Stimulated activated CD8-positive, alpha-beta memory T cell treated with anti-CD3 and anti-CD28 coated beads, Interleukin-15, amount 100 ng/mL, for 4 hours (primary cell): ENCODE measurements at places on chromosomes 1 and 21.
A peak's percentile ranks its signal among the peaks of the same experiment; 100 is the strongest.

- DNase-seq = no peak
Observed at GRCh38 chr1:51316846-51317120, 13.6 kb downstream of the TTC39A start.

- DNase-seq = no peak
Observed at GRCh38 chr1:110718452-110718851, 43.7 kb upstream of the KCNA3 start.

DNA sequence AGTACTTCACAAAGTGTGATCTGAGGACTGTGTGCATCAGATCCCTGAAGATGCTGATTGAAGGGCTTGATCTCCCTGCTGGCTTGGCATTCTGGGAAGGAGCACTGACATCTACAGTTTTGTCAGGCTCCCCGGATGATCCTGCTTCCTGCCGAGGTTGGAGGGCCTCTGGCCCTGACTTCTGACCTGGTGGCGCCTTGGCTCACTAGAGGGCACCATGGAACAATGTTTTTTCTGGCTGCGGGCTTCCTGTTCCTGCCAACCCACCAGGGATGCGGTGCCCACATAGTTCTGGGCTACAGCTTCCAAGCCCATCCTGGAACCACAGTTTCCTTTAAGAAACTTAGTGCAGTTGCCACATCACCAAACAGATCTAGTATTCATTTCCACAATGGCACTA lies 38.8 kb upstream of the RASAL2 start:
- DNase-seq = no peak

DNA sequence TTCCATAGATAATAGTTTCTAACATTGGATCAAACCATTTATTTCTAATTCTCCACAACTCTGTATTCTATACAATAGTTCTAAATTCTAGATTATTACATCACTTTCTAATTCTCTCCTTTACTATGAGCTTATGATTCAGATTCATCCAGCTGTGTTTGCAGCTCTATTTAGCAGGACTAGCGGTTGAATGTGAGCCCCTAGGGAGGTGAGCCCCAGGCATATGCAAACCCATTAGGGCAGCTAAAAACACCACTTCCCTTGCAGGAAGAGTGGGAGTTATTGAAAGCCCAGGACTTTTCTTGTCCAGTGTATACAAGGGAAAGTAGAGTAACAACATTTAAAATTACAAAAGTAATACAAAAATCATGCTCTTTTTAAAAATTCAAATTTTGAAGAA lies 56.9 kb downstream of the KRTAP19-8 start:
- DNase-seq = no peak

GRCh38 chr1:156826630-156827029 lies 10.0 kb upstream of the SH2D2A start:
- DNase-seq = no peak

DNA sequence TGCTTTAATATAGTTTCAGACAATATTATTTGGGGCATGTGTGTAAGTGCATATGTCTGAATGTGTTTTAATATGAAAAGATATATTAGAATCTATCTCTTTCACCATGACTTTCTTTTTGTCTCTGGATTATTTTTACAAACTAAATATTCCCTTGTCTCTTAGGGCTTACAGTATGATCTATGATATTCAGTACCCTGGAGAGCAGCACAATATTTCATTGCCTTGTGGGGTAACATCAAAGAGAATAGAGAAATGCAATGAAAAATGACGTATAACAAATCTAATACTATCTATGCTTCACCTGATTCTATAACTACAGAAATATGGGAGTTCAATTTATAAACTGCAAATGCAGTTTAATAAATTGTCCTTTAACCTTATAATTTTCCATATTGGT lies 2084.5 kb downstream of the MRPL39 start:
- DNase-seq = no peak

DNA sequence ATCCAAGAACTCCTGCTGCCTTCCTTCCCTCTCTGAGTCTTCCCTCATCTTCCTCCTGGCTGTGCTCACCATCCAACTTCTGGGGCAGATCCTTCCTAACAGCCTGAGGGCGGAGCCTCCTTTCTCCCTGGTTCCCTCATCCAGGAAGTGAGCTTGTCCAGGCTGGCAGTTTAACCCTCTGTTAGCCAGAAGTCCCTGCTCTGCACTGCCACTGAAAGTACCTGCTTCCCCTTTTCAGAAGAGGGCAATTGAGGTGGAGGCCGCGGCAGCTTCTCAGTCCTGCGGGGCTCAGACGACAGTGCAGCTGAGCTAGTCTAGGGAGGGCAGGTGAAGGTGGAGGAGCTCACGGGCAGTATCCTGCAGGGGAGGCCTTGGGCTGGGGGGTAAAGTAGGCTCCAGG lies 149.1 kb downstream of the FCRL5 start:
- DNase-seq = no peak

- DNase-seq = peak; percentile 68
Observed at GRCh38 chr1:243850202-243850451, at the start of gene AKT3. TSS of gene AKT3 (minus strand) at chr1:243850243. CDS start at chr1:243843170, 7,073 bp downstream.

GRCh38 chr1:78843111-78843510 lies 163.4 kb downstream of the ADGRL4 start:
- no peak for DNase-seq

GRCh38 chr1:96552451-96552850 lies 169.1 kb upstream of the PTBP2 start:
- no peak for DNase-seq

- no peak for DNase-seq
Observed at GRCh38 chr1:160375788-160376524, 9.1 kb downstream of the NHLH1 start.

- no peak for DNase-seq
Observed at GRCh38 chr1:97307568-97307967, 586.0 kb downstream of the PTBP2 start.
